ENCODE measurements at places on chromosomes 6 and 20.

GRCh38 chr6:45586216-45587171, 208.8 kb upstream of the SUPT3H start:
- peak; percentile 72 for DNase-seq

- DNase-seq, result no peak
These were observed 2.1 kb downstream of the TSPYL4 start for GRCh38 chr6:116251568-116252384.

DNA sequence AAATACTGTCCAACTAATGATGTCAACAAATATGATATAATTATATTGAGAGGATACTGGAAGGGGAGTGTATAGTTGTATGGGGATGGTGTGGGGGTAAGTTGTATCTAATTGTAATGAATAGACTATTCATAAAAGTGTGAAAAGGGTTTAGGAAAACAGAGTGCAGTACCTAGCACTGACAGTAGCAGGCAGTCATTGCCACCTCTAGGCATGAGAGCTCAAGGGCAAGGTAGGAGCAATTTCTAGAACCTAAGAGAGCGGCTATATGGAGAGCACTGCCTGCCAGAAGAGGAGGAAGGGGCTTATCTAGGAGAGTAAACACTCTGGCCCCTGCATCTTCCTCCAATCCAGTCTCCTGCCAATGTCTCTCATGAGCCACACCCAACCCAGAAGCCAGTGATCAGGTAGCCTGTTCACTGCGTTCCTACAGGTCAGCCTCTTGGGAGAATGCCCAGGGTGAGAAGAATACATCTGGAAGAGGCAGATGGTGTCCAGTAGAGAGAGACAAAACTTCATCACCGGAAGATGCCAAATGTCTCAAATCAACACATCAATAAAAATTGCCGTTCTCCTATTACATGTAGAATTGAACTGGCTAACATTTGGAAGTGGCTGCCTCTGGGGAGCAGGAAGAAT, 200.0 kb downstream of the LY86 start:
- DNase-seq, result no peak

GRCh38 chr6:33140556-33140955, 51.7 kb downstream of the COL11A2 start:
- no peak for DNase-seq

GRCh38 chr6:1391800-1392309, 2.5 kb downstream of the FOXF2 start:
- DNase-seq, result no peak

DNA sequence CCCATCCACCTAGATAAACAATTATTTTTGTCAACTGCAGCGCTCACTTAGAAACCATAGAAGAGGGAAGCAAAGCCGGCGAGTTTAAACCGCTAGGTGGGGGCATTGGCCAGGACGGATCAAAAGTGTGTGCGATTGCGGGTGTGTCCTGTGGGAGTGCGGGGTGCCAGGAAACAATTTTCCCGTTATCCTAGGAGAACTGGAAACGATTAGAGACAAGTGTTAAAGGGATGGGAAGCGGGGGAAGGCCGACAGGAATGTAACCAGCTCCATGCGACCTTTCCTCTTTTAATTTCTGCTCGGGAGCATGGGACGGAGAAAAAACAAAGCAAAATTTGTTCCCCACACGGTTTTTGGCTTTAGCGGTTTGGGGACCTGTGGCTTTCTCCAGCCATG, 2.8 kb upstream of the HTR1B start:
- no peak for DNase-seq

DNA sequence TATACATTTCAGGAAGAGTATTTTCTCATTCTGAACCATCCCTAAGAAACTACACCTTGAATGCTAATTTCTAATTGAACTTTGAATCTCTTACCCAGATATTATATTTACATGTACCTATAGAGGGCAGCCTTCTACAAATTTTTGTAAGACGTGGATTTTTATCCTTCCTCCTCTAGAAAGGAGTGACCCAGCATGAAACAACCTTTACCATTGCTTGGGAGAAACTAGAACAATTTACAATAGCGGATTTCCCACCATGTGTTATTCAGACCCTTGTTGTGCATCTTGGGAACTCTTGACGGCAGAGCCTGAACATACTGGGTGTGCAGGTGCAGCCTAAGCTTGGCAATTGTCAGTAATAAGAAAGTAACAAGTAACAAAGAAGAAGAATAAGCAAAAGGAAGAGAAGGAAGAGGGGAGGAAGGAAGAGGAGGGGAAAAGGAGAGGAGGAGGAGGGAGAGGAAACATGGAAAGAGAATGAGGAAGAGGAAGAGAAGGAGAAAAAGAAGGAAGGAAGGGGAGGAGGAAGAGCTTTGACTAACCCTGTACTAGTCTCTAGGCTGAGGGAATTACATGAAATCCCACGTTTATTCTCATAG, 10.8 kb upstream of the TAAR1 start:
- DNase-seq, result no peak

- no peak for DNase-seq
These were observed 328.6 kb upstream of the PLCB4 start for GRCh38 chr20:8740265-8740664.
